ENCODE measurements at places on chromosomes 2 and 18.

- no peak for DNase-seq
Observed at GRCh38 chr2:158317642-158318041, 138.9 kb downstream of the CCDC148 start.

- peak; percentile 72 for DNase-seq
Observed at GRCh38 chr18:26470011-26470637, 78.2 kb downstream of the KCTD1 start.

- no peak for DNase-seq
Observed at GRCh38 chr18:71986351-71987050, 557.6 kb downstream of the CBLN2 start.

- no peak for DNase-seq
Observed at GRCh38 chr2:101991721-101992145, at the start of gene IL1R2. TSS of gene IL1R2 (plus strand) at chr2:101991960. CDS start at chr2:102008576, 16,616 bp downstream.

DNA sequence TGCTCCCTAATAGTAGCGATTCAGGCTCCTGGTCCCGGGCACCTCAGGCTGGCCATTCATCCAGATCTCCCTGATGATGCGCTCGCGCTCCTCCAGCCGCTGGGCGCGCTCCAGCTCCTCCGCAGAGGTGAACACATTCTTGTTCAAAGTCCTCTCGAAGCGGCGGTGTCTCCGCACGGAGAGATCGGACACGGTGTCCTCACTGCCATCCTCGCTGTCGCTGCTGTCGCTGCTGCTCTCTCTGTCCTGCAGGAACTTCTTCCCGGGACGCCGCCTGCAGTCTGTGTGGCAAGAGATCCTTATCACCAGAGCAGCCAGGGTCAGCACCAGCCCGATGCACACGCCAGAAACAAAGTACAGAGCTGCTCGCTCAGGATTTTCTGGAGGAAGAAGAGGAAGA, 67.5 kb downstream of the EVA1A start:
- no peak for DNase-seq

GRCh38 chr18:32300914-32301313, 111.1 kb downstream of the MEP1B start:
- no peak for DNase-seq

DNA sequence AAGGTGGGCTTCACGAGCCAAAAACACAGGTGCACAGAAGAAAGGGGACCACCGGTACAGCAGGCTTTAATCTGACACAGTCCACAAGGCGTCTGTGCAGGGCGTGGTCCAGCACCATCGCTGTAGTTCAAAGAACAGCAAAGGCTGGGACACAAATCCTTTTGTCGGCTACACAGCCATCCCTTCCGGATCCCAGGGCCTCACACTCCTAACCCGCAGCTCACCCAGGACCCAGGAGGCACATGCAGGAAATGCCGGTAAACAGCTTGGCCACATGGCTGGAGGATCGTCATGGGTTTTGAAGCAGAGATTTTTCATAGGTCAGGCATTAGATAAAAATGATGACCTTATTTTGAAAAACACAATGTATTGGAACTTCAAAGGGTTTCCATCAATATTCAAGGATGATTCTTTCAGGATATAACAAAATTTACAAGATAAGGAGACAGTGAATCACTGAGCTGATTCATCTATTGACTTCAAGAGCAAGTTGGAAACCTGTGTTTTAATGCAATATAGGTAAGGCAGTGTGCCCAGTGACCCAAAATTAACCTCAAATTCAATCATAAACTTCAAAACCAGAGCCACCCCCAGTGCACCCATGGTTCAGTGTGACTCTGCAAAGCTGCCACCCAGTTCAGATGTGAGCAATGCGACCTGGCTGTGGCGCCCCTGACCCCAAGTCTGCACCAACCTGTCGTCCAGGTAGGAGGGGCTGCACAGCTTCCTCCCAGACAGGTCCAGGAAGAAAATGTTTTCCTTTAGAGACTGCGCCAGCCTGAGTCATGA, 74.4 kb downstream of the TMEM18 start:
- no peak for DNase-seq

DNA sequence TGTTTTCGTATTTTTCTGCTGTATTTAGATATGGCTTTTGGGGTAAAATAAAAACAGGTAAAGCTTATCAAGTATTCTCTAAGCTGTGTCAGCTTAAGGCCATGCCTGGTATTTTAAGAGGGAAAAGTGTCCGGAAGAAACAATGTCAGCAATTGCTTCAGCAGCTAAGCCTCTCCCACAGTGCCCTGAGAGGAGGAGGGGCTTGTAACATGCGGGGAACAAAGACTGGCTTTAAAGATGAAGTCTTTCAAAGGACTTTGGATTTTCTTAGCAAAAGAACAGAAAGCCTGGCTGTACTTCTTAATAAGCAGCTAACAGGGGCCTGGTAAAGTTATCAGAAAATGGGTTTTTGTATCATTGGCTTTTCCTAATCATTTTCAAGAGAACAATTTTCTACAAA, 102.8 kb downstream of the PXDN start:
- DNase-seq = no peak

- no peak for DNase-seq
Observed at GRCh38 chr2:206824087-206824618, 58.7 kb downstream of the FASTKD2 start.

DNA sequence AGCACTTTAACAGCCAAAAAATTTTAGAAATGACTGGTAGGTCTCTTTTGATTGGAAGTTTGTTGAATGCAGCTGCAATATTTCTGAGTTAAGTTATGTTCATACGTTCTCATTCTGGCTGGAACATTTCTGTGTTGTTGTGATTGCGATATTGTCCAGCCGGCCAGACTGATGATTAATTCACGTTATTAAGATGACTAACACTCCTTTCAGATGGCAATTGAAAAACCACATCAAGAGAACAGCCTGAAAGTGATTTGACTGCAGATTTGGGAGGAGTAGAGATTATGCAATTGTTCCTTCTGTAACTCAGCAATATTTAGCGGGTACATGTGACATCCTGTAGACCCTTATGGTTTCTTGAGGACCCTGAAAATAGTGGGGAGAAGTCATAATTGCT, 133.7 kb downstream of the FBXO15 start:
- DNase-seq = no peak

GRCh38 chr18:42514512-42514911, 559.5 kb downstream of the PIK3C3 start:
- DNase-seq = no peak

GRCh38 chr2:53058526-53058925, 709.1 kb upstream of the CHAC2 start:
- DNase-seq = no peak

DNA sequence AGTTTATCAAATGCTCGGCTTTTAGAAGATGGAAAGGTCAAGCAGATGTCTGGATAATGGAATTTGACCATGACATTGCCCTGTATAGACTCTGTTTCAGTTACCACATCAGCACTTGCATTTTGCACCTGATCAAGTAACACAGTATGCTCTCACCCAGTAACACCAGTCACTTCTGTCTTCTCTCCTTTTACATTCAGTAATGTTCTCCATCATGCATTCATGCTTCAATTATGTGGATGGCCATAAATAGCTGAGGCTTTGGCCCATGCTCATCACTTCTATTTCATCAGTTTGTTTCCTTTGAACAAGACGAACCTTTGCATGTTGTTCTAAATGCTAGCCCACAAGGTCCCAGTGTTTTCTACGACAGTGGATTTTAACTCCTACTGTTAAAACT, 322.9 kb upstream of the ACVR2A start:
- DNase-seq = no peak
